ENCODE measurements at places on chromosomes 1 and 21.

- no peak for DNase-seq
Measured at GRCh38 chr1:5416518-5416917, 575.7 kb downstream of the NPHP4 start.

DNA sequence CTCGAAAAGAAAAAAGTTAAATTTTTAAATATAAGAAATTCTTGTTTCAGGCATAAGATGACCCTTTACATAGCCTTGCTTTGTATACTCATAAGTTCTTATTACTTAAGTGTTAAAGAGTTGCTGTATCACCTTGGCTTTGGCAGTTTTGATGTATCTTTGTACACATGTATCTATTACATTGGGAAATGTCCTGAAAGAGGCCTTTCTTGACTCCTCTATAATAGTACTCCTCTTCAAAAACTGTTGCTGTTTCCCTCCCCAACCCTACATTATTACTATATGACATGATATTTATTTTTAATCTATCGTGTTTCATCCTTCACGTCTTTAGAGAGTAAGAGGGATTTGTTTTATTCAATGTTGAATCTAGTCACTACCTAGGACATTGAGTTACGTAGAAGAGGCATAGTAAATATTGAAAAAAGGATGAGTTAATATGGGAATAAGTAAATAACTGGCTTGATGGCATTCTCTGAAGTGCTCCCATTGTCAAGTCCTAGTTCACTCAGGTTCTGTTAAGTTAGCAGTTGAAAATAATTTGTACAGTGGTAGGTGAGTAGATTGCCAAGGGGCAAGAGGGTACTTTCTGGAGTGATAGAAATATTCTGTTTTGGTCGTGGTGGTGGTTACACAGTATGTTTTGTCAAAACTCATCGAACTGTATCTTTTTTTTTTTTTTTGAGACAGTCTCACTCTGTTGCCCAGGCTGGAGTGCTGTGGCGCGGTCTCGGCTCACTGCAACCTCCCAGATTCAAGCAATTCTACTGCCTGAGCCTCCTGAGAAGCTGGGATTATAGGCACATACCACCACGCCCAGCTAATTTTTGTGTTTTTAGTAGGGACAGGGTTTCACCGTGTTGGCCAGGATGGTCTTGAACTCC lies 8.2 kb downstream of the THRAP3 start:
- no peak for DNase-seq

DNA sequence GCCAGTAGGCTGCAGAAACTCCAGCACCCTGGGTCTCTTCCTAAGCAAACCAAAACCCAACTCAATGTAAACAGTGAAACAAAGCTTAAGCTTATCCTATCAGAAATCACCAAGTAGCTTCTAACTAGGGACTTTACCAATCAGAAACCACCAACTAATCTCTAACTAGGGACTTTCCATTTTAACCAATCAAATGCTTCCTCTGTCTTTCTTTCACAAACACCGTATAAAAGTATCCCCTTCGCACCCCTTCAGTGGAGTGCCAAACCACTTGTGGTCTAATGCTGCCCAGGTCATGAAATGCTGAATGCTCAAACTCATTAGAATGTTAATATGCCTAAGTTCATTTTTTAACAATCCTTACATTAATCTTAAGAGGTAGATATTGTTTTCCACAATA lies 250.5 kb upstream of the DUSP10 start:
- no peak for DNase-seq

DNA sequence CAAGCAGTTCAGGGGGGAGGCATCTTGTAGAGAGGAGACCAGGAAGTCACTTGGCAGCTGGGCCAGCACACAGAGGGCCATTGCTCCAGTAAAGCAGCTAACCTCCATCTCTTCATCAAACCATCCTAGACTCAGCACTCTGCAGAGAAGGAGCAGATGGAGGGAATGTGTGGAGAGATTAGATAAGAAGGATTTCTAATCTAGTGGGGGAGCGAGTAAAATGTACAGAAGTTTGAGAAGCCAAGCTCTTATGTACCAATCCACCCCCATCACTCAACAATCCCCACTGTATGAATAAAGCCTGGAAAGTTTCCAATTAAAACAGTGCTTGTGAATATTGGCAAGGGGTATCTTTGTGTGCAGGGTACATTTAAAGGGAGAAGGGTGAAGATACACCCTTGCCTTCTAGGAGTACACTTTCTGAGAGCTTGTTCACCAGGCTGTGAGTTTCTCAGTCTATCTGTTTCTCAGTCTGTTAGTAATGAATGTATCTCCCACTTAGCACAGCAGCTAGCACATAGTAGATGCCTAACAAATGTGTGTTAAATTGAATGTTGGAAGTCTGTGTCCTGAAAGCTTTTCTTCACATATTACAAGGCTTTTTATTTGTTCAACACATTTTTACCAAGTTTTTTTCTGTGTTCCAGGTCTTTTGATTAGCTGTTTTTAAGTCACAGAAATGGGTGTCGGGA lies 142.7 kb upstream of the UBE2U start:
- no peak for DNase-seq

DNA sequence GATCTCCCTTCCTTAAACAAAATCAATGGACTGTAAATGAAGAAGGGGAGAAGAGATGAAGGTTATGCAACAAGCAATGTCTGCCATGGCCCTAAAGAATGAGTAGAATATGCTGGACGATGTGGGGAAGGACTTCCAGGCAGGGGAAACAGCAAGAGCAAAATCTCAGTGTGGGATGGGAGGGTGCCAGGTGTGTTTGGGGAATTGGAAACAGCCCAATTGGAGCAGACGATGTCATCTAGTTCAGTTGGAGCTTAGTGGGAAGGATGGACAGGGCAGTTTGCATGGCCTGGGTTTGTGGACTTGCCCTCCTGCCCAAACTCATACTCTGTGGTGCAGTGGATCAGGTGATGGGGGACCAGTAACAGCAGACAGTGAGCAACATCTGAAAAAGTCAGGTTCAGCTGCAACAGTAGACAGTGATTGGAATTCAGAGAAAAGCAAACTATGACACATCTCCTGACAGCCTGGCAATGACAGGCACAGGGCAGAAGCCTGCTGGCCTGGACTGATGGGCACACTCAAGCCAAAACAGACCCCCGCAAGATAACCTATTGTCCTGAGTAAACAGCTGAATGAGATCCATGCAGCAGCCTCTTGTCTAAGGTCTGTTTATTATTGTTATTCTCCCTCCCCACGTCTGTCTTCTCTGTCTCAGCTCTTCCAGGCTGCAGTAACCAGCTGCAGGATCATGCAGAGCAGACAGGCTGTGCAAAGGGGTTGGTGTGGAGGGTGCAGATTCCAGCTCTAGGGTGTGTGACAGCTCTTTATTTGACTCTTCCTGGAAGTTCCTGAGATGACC lies 50.5 kb upstream of the PRELP start:
- DNase-seq = no peak

GRCh38 chr21:29638761-29639327 lies 301.0 kb downstream of the GRIK1 start:
- no peak for DNase-seq

GRCh38 chr1:118556936-118557335 lies 371.9 kb upstream of the SPAG17 start:
- DNase-seq = no peak

DNA sequence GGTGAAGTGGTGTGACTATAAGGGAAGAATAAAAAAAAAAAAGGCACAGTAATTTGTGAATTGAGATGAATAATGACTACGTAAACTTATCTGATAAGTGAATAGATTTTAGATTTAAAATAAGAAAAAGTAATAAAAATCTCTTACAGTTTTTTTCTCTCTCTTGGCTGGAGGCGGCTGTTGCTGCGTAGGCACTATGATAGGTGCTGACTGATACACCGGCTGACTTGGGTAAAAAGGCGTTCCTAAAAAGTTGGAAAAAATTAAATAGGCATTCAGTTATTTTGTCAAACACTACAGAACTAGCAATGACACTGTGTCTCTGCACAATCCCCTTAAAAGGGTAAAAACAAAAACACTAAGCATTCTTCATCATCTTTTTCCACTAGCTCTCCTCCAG lies 185.7 kb upstream of the HP1BP3 start:
- no peak for DNase-seq

Measured in omental fat pad (tissue), 4 donors.